ENCODE measurements at places on chromosomes 16 and 17.

DNA sequence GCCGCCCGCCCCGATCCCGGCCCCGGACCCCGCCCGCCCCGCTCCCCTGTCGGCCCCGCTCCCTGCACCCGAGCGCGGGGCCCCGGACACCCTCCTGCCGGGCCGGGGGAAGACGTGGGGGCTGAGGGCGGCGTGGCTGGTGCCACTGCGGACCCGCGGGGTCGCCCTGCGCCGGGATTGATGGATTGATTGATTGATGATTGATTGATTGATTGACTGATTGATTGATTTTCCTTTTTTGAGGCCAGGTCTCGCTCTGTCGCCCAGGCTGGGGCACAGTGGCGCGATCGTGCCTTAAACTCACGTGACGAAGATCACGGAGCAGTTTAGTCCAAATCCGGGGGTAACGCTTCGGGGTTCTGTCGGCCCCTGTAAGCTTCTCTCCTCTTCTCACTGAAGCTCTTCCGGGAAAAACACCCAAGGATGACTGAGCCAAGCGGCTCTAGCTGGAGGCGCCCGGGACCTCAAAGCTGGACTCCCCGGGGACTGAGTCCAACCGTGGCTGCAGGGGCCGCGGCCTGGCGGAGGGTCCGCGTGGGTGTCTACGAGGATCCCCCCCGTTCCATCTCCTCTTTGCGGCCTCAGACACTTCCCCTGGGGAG, 40.2 kb upstream of the BHLHA9 start:
- DNase-seq: no peak

GRCh38 chr16:79093554-79093967, 507.0 kb downstream of the MAF start:
- peak; percentile 48 for DNase-seq

GRCh38 chr16:82660075-82660645, 33.4 kb downstream of the CDH13 start:
- DNase-seq: peak; percentile 27

DNA sequence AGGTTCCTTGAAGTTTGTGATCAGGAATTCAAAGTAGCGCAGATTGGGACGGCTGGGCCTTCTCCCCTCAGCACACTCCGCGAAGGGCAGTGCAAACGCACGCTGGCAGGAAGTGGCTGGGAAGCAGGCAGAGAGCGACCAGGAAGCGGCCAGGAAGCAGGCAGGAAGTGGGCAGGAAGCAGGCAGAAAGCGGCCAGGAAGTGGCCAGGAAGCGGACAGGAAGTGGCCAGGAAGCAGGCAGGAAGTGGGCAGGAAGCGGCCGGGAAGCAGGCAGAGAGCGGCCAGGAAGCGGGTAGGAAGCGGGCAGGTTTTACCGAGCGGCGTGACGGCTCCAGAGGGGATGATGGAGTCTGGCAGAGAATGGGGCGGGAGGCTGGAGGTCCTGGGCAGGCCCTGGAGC, 3.2 kb downstream of the DPEP1 start:
- no peak for DNase-seq

DNA sequence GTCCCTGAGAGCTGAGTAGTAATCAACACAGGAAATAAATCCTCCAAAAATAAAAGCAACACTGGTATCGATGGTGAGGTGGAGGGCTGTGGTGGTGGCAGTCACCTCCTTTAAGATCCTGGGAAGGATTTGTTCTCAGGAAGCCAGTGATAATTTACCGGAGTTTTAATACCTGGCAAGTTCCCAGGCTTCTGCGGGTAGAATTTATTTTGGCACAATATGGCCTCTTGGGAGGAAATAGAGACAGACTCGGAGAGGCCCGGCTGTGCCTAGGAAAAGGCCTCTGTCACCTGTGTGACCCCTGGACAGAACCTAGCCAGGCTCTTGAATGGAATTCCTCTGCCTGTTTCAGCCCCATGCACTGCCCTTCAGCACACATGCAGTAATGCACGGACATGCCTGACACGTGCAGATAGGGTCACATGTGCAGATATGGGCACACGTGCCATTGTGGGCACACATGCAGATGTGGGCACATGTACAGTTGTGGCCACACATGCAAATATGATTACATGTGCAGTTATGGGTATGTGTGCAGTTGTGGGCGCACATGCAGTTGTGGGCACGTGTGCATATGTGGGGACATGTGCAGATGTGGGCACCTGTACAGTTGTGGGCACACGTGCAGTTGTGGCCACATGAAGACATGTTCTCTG, 33.5 kb downstream of the MGAT5B start:
- DNase-seq: no peak

- DNase-seq: no peak
Measured at GRCh38 chr16:23968176-23968575, 132.4 kb downstream of the PRKCB start.

DNA sequence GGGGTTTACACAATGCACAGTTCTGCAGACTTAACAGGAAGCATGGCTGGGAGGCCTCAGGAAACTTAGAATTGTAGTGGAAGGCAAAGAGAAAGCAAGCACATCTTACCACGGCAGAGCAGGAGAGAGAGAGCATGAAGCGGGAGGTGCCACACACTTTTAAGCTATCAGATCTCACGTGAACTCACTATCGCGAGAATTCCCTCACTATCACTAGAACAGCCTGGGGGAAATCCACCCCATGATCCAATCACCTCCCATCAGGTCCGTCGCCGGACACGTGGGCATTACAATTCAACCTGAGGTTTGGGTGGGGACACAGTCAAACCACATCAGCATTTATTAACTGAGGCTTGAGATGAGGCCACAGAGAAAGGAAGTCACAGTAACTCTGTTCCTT, 326.7 kb downstream of the C16orf95 start:
- DNase-seq: no peak

DNA sequence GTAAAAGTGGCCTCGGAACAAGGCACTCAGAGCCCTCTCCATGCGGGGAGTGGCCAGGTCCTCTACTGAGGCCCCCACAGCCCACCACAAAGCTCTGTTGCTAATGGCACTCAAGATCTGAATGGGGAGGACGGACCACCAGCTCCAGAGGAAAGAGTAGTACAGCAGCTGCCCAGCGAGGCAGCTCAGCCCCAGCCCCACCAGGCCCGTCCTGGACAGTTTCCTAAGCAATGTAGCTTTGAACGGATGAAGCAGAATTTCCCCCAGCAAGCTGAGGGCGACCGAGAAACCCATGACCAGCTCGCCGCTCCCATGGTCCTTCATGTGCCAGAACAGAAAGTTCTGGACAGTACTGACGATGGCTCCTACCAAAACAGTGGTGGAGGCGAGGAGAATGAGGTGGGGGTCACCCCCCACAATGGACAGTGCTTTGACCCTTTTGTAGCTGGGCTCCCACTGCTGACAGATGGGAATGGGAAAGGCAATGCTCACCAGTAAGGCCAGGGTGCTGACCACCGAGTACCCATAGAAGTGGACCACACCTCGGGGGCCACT, 1.5 kb downstream of the MFSD6L start:
- no peak for DNase-seq

DNA sequence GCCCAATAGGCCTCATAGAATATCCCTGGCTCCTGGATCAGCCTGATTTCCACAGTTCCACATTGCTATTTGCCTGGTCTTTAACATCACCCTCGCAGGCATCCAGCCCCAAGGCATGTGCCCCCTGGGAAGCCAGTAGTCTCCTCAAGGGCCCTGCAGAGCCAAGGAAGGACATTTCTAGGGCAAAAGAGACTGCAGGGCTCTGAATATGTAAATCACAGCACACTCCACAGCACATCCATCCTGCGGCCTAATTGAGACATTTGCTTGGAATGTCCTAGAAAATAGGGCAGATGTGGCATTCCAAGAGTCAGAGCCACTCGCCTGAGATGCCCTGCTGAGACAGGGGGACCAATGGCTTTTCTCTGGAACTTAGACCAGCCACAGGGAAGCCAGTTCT, 11.4 kb upstream of the C16orf78 start:
- DNase-seq: no peak

DNA sequence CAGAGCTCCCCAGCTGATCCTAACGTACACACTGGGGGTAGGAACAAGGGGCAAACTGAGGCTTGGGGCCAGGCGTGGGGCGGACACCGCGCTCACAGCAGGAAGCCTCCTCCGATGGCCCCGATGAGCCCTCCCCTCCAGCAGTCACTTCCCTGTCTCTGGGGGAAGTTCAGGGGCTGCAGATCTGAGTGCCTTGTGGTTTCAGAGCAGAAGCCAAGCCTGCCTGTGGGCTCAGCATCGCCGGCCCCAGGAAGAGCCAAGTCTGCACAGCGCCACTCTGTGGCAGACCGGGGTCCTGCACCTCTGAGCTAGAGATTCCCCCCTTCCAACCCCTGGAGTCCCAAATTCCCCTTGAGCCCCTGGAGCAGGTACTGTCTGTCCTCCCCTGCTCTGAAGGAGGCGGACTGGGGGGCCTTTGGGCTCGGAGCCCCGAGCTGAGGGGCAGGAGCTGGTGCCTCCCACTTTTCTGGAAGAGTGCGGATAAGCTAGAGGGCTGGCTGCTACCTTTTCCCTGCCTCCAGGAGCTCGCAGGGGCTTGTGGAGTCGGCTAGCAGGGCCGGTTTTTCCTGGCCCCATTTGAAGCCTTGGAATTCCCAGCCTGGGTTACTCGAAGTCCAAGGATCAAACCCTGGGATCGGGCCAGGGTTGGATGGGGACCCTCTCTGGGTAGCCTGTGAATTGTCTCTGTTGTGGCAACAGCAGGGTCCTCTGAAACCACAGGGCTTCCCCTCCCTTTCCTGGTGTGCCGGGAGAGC, 2.9 kb downstream of the GSE1 start:
- peak; percentile 75 for DNase-seq

- no peak for DNase-seq
Measured at GRCh38 chr17:44529864-44530263, 26.7 kb upstream of the GPATCH8 start.

DNA sequence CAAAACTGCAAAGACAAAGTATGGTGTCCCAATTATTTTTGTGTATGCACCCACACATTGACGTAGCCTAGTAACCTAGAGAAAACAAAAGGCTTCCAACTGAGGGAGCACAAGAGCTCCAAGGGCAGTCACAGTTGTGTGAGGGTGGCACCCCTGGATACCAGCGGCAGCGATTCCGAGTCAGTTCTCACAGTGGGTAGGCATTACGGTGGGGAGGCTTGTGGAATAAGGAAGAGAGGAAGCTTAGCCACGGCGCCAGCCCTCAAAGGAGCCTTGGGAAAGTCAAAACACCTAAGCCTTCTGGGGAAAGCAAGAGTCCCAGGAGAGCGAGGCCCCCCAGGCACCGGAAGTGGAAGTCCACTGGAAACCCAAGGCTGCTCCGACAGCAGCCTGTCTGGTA, 31.0 kb upstream of the ADCY9 start:
- no peak for DNase-seq

DNA sequence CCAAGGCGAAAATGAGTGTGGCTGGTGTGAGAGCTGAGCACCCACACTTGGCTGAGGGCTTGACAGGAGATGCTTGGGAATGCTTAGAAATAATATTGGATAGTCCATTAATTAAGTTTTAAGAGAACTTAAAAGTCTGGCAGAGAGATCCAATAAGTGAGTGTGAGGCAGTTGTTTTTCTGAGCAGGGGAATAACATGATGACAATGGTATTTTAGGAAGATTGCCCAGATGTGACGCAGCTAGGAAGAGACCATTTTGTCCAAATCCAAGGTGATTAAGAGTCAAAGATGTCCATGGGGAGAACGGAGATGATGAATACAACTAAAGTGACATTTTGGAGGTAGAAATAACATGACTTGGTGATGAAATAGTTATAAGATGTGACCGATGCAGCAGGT, 102.8 kb upstream of the AXIN2 start:
- DNase-seq: no peak

GRCh38 chr17:73119631-73120030, 27.1 kb upstream of the SLC39A11 start:
- DNase-seq: no peak

DNA sequence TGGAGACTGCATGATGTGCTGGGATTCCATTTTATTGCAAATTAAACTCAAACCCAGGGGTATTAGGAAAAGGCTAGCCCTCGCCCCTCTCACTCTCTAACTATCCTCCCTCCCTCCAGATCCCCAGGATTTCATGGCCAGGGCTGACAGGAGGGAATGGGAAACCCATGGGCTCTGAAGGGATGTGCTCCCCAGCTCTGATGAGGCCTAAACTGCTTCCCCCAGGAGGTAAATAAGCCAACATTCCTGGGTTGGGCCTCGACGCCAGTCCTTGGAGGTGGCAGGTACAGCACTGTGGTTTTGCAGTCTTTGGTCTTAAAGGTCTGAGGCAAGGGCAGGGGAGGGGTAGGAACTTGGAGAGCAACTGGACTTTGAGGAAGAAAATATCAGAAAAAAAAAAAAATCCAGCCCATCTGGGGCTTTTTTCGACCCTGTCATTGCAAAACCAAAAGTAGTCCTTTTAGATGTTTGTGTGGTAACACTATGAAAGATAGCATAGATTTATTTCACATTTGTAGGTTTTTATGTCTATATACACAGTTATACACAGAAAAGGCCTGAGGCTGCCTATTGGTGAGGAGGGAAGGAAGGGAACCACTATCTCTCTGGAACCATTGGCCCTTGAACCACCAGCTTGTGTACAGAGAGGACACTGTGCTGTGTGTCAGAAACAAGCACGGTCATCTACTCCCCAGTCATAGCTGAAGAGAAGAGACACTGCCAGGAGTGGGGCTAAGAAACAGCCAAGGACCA, 12.0 kb downstream of the C17orf113 start:
- no peak for DNase-seq

- DNase-seq: no peak
Measured at GRCh38 chr16:72725643-72726042, 322.3 kb downstream of the ZFHX3 start.

- no peak for DNase-seq
Measured at GRCh38 chr17:82172486-82173160, 40.0 kb downstream of the CCDC57 start.

DNA sequence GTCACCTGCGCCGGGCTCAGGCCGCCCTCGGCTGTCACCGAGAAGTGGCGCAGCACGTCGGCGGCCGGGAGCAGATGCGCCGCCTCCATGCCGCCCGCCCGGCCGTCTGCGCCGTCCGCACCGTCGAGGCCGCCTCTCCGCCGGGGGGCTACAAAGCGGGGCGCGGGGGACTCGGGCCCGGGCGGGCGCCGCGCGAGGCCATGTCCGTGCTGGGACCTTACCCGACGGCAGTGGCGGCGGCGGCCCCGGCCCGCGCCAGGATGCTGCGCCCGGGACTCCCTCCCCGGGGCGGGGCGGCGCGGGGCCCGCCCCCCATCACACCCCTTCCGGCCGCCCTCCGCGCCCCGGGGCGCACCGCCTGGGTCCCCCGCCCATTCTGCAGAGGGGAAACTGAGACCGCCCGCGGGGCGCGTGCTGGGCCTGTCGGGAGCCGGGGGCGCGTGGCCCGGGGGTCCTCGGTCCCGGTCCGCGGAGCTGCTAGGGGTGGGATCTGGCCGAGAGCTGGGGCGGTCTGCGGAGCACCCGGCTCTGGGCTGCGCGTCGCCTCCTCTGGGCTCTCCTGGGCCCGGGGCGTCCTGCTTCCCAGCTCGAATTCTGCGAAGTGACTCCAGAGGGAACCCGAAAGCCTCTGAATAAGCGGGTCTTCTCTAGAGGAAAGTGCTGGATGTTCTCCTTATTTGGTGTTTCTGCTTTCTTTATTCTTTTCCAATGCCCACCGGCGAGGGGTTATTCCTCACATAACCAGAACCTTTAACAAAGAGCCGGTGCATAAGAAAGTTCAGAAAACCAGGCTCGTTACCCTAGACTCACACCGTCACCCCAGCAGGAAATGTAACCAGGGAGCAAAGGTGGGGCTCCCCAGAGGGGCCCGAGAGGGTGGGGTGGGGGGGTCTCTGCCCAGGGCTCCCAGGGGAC, at the start of gene ATP2A3:
Gene ATP2A3 (minus strand): TSS at position 235 of the 915 bp plus-strand sequence. CDS start 146 bp downstream, at position 89.
- peak; percentile 64 for DNase-seq

GRCh38 chr17:78842881-78843565, 2.4 kb upstream of the USP36 start:
- peak; percentile 62 for DNase-seq

GRCh38 chr16:89187032-89187769, 13.1 kb downstream of the SLC22A31 start:
- peak; percentile 49 for DNase-seq

Data from stimulated activated CD4-positive, alpha-beta T cell treated with anti-CD3 and anti-CD28 coated beads, Interleukin-4, amount 100 ng/mL, for 24 hours (primary cell).